Hematopoietic multipotent progenitor cell treated with erythropoietin and hydrocortisone succinate and interleukin-3 and kit ligand, for 15 days (in vitro differentiated cells): ENCODE measurements at places on chromosomes 3 and 15.

- no peak for DNase-seq
These were observed 14.9 kb downstream of the ATP11B start for GRCh38 chr3:182808041-182808770.

DNA sequence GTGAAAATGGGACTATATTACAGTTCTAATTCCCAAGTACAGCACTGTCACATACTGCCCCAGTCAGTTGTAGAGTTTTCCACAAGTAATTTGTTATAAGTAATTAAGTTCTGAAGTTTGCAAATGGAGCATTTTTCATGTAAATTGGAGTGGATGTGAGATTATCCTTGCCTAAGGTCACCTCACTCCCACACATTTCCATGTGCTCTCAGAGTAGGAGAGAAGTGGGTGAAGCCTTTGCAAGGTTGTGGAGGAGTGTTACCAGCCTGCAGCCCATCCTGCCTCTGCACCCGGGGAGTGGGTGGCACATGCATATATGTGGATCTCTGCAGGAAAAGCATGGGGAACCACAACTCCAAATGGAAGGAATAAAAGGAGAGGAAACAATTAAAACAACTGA is 169.8 kb downstream of the CD47 start:
- no peak for DNase-seq

DNA sequence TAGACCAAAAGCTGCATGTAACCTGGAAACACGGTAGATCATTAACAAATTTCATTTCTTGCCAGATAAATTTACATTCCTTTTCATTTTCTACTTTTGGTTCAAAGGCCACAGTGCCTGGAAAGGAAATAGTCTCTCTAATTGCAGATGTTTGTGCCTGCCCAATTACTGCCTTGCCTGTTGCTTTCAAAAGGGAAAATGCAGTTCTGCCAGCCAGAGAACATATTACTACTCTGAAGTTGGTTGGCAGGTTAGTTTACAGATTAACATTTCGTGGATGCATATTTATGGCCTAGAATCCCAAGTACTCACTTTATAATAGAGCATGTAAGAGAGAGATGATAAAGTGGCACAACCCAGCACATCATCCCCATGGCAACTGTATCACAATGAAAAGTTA is 124.3 kb upstream of the LRRC3B start:
- no peak for DNase-seq

- DNase-seq, result no peak
These were observed 183.2 kb downstream of the MAGI1 start for GRCh38 chr3:65855370-65856100.

DNA sequence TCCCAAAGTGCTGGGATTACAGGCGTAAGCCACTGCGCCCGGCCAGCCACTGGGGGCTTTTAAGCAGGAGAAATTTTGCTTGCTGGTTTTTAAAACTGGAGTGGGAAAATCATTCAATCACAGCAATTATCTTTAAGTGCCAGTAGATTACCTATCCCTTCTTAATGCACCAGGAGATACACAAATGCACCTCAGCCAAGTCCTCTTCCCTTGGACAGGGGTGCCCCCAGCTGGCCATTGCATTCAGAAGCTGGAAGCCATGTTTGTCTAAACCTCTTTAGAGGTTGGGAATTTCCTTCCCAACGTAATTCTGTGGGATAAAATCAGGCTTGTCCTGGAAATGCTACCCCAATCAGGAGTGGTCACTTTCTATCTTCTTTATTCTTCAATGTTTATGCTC is 26.6 kb downstream of the MIX23 start:
- no peak for DNase-seq

DNA sequence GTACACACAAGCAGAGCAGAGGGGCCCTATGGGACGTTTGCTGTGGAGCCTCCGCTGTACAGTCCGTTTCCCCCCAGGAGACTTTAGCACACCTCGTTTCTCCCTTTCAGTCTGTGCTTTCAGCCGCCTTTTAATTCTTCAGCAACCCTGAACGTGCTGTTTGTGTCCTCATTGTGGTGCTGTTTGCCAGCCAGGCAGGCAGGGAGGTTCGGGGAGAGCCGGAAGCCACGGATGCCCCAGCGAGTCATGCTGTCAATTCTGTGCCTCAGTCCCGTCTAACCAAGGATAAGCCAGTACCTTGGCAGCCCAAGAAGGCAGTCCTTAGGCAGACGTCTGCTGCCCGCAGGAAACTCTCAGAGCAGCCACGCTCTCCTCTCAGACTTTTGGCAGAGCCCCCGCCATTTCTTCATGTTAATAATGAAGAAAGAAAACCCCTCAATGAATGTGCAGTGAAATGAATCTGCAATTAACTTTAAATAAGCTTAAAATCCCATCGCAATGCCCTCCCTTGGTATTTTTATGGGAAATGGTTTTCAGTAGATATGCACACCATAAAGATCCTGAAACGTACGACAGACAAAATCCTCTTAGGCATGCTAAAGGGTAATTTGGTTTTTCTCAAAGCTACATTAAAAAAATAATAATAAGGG is 158.6 kb downstream of the UACA start:
- DNase-seq, result no peak

- no peak for DNase-seq
These were observed 490 bp upstream of the ALAS1 start for GRCh38 chr3:52197499-52197841.

GRCh38 chr3:64494526-64494925 is 193.3 kb downstream of the ADAMTS9 start:
- DNase-seq, result no peak

DNA sequence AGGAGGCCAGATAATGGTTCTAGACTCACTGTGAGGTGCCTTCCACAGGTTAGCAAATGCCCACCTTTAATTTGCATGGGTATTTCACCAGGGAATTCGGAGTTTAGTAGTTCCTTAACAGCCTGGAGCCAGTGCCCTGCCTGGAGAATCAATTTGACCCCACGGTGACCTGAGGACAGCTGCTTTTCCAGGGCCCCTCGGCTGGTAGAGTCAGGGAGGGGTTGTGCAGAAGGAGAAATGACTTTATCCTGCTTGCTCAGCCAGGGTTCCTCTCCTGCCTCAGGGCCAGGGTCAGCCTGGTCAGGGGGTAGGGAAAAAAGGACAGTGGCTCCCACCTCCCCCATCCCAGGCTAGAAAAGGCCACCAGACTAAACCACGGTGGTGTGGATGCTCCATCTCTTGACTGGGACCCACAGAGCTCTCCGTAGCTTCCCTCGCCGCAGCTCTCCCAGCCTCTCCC is 12.0 kb downstream of the DLL4 start:
- no peak for DNase-seq

- DNase-seq, result no peak
These were observed 138.8 kb downstream of the SV2B start for GRCh38 chr15:91238644-91239425.

- no peak for DNase-seq
These were observed 45.0 kb downstream of the ZNF860 start for GRCh38 chr3:32026593-32026992.

GRCh38 chr3:72550582-72551262 is 297.5 kb downstream of the SHQ1 start:
- no peak for DNase-seq

GRCh38 chr3:41674449-41674848 is 287.5 kb downstream of the ULK4 start:
- DNase-seq, result no peak

GRCh38 chr15:25694239-25694584 is 168.9 kb downstream of the ATP10A start:
- no peak for DNase-seq

GRCh38 chr3:146117406-146118285 is 43.3 kb downstream of the PLOD2 start:
- DNase-seq, result no peak

- DNase-seq, result no peak
These were observed 1336.3 kb upstream of the CADM2 start for GRCh38 chr3:83622526-83622925.

DNA sequence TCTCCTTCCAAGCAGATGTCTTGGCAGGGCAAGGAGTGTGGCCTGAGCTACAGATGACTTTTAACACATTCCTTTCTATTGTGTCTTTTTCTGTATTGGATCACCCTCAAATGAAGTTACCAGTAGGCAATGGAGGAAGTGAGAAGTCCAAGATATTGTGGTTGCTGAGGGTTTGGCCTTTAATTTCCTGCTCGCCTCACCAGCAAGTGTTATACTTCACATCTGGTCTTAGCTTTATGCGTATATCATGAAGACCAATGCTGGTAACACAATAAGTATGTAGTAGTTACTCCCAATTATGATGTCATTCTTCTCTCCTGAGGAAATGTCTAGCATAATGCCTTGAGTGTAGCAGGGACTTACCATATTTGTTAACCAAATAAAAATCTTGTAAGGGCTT is 179.9 kb downstream of the ZIC1 start:
- DNase-seq, result no peak

GRCh38 chr3:32501783-32502117 is 902 bp downstream of the CMTM6 start:
- no peak for DNase-seq

DNA sequence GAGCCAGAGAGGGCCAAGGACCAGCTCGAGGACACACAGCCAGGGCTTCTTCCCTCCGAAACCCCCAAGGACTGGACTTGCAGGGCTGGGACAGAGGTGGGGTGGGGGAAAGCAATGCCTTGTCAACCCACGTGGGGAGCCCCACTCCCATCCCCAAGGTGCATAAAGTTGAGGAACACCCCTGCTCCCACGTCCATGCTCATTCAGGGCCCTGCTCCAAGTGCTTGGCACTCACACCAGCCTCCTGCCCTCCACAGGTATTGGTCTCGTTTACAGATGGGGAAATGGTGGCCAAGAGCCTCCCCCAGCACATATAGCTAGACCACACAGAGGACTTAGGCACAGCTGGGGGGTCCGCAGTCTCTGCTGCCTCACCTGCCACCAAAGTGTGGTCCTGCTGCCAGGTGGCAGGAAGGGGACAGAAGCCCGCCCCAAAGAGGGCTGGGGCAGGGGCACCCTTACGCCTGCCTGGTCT is 50.5 kb upstream of the CSPG4 start:
- DNase-seq, result no peak

DNA sequence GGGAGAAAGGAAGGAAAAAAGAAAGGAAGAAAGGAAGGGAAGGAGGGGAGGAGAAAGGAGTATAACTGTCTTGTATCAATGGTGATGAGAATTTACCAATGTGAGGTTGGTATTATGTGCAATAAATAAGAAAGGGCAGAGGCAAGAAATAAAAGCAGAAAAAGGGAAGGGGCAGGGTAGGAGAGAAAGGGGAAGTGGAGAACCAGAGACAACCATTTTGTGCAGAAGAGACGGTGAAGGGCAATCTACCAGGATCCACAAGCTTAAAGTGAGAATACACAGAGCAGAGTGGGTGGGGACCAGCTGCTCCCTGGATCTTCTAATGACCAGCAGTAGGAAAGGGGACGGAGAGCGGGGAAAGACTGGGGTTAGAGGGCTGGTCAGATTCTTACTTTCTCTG is 106.9 kb upstream of the SLCO2A1 start:
- DNase-seq, result no peak

GRCh38 chr3:17183951-17184550 is 299.3 kb downstream of the PLCL2 start:
- no peak for DNase-seq

- peak; percentile 61 for DNase-seq
These were observed 1.1 kb upstream of the SUCLG2 start for GRCh38 chr3:67655364-67656121.

DNA sequence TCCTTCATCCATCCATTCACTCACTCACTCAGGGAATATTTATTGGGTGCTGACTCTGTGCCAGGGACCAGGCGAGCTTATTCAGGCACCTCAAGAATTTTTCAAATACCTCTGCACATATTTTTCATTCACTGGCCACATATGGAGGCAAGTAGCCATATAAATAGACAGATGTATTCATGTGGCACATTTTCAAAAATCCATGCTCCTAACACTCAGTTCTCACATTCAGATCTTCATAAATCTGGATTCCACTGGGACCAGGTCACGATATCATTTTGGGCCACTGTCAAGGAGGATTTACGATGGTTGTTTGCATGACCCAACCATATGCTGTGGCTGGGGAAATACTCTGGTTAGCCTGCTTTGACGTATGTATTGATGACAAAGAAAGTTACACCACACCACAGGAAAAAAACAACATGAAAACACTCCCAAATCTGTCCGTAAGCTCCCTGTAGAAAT is 241.8 kb upstream of the LRTM1 start:
- DNase-seq, result no peak

DNA sequence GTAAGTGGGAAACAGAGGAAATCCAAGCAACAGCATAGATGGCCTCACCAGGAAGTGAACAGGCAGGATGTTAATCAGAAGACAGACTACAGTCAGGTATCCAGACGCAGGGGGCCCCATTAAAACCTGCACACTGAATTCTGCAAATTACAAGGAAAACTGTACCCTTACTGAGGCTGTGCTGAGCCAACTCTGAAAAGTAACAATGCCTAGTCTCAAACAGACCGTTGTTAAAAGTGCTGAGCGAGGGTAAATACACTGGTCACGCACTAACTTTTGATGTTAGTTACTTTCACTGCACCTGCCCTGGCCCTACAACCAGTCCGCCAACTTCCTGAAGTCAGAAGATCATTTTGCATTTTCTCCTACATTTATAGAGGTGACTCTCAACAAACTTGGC is 1.0 kb downstream of the TAMM41 start:
- DNase-seq, result no peak

DNA sequence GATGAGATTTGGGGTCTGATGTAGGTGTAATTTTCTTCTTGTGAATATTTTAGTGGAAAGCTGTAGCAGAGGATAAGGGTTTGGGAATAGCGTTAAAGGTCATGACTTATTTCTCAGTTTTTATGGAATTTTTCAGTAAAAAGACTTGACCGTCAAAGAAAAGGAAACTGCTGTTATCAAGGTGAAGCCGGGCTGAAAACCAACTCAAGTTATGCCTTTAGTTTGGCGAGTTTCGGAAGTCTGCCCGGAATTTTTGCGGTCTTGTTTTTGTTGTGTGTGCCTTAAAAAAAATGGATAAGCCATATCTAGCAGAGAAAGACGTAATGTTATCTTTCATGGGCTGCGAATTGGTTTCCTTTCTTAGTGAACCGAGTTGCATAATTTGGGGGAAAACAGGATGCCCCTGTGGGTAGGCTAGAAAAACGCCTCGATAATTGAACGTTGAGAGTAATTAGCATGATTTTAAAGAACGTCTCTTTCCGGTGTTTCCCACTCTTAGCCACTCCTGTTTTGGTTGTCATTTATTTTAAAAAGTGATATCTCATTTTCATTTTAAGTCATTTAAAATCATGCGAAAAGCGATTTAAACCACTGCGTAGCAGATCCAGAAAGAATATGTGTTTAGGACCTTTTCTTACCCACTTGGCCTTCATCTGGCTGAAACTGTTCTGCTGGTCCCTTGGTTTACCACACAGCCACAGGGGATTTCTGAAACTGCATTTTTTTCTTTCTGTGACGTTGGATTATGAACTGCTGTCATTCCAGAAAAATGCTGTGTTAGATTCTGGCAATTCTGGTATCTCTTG is 1.1 kb downstream of the NFKBIZ start:
- DNase-seq, result peak; percentile 28

DNA sequence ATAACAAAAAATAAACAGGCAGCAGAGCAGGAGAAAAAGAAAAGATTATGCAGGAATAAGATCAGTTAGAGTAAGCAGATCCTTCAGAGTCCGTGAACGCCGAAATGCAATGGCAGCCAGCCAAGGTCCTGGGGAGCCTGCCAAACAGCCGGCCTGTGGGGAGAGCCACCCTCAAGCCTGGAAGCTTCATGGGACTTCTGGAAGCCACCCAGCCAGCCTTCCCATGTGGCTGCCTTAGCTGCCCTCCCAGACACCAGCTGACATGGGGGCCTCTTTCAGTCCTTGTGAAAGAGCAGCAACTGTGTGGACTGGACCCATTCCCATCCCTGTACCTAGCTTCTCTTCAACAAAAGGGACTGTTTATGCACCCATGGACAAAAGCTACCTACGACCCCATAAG is 64.9 kb upstream of the RAD18 start:
- DNase-seq, result no peak
